ENCODE measurements at places on chromosomes 2 and 18.

GRCh38 chr18:80243204-80243603 is 4.1 kb downstream of the PARD6G start:
- DNase-seq = no peak

DNA sequence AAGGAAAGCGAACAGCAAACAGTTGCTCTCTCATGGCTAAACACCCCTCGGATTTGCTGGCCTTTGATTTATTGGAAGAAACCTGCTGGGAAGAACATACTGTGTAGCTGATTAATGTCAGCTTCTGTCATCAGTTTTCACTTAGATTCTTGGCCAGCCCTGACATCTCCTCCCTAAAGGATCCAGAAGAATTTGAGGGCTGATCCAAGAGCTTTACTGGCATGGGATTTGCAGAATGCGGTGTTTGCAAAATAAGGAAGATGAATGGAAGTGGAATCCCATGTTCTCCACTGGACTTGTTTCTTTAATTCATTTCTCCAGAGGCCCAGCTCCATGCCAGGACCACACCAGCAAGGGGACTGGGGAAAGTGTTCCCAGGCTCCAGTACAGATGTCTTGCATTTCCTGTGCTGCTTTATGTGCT is 80.5 kb downstream of the RDH14 start:
- no peak for DNase-seq

DNA sequence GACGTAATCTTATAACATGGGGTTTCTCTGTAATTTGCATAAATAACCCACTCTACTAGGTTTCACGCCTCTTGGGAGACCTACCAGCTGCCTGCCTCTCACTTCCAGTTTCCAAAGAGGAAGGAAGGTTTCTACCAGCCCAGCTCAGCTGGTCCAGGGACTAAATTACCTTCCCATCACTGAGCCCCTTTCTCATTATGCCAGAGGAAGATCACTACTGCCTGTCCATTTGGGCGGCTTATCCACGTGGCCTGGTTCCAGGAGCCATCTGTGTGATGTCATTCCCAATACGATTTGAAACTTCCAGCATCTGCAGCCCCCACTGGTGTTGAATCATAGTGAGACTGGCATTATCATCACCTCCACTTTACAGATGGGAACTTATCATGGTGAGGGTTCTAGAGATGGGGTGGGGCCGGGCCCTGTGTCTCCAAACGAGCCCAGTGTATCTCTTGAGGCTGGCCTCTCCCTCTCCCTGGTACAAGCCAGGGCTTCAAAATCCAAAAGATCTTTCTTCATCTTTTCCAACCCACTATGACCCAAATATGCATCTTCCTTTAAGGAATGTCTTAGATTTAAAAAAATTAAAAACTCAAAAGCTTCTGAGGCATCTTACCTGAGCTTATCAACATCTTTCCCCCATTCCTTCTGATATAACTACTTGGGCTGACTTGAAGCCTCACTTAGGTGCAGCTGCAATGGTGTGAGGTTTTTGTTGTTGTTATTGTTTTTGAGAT is 140.8 kb downstream of the DDX1 start:
- peak; percentile 36 for DNase-seq

DNA sequence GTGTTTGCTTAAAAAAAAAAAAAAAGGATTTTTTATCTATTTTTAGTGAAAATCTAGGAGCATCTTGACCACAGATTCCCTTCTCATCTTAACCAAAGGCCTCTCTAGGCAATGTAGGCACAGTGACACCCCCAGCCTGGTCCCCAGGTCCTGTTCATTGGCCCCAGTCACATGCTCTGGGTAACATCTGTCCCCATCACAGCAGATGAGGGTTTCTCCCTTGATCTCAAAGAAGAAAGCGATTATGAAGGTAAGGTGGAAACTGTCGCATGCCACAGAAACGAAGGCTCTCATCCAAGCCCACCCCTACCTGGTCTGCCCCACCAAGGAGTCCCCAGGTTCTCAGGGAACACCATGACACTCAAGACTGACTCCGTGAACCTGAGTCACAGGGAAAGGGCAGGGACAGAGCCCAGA is 4.7 kb downstream of the HS6ST1 start:
- DNase-seq = no peak

GRCh38 chr2:223772363-223772762 is 65.0 kb downstream of the AP1S3 start:
- no peak for DNase-seq

All from myocyte (in vitro differentiated cells).